ENCODE measurements at places on chromosomes 13 and 19.

DNA sequence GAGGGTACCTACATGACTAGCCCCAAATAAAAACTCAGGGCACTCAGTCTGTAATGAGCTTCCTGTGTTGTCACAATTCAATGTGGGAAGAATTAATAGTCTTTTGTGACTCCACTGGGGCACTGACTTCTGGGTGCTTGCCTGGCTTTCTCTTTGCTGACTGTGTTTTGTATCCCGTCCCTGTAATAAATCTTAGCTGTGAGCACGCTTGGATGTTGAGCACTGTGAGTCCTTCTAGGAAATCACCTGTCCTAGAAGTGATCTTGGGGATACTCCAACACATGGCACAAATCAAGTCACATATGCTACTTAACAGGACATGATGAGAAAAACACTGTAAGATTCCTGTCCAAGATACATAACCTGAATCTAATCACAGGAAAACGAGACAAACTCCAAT lies 83.0 kb downstream of the USP12 start:
- DNase-seq = no peak

GRCh38 chr13:35499676-35500075 lies 23.2 kb upstream of the MAB21L1 start:
- no peak for DNase-seq

GRCh38 chr13:92602560-92602959 lies 624.0 kb upstream of the GPC6 start:
- no peak for DNase-seq

DNA sequence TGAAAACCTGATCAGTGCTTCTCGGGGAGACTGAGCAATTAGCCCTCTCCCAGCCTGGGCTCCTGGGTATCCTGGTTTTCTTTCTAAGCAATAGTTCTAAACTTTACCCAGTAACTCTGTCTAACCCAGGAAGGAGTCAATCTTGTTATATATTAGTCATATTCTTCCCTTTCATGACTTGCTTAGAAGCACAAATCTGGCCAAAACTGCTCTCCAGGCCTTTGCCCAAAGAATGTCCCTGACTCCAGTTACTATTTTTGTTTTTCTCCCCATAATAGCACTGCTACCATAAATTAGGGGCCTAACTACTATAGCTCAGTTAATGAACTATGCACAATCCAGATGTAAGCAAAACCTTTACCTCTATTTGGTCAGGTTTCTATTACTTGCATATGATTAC lies 355.8 kb upstream of the HTR2A start:
- DNase-seq = no peak

DNA sequence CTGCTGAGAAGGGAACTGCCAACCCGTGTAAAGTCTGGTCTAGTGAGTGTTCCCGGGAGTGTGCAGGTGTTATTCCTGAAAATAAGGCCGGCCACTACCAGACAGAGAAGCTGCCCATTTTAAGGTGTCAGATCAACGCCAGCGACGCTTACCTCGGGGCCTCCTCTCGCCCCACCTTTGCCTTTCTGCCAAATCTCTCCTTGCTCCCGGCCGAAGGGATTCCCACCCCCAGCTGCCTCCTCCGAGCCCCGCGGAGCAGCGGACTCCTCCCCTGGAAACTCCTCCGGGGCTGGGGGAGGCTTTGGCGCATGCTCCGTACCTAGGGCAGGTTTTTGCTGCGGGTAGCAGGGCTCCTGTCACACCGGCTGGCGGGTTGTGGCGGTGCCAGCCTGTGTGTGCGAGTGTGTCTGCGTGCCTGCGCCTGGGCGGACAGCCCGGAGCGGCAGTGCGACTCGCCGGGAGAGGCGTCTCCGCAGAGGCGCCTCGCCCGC lies at the start of gene HS6ST3:
Gene HS6ST3 (plus strand): TSS at position 359 of the 491 bp plus-strand sequence.
- no peak for DNase-seq

- no peak for DNase-seq
Observed at GRCh38 chr13:51687947-51688714, 103.9 kb downstream of the WDFY2 start.

DNA sequence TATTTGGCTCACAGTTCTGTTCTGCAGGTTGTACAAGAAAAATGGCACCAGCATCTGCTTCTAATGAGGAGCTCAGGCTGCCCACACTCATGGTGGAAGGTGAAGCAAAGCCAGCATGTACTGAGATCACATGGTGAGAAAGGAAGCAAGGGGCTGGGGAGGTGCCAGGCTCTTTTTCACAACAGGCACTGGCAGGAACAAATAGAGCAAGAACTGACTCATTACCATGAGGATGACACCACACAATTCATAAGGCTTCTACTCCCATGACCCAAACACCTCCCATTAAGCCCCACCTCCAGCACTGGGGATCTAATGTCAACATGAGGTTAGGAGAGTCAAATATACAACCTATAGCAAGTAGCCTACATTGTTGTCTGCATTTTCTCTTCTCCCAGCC lies 522.6 kb downstream of the RFC3 start:
- no peak for DNase-seq

- DNase-seq = peak; percentile 91
Observed at GRCh38 chr19:41353466-41354342, at the start of gene TGFB1. TSS of gene TGFB1 (minus strand) at chr19:41353922. CDS start at chr19:41353044, 878 bp downstream.

GRCh38 chr13:40155201-40155600 lies 499.7 kb downstream of the COG6 start:
- no peak for DNase-seq

GRCh38 chr13:63010072-63010658 lies 1594.5 kb upstream of the PCDH20 start:
- no peak for DNase-seq

DNA sequence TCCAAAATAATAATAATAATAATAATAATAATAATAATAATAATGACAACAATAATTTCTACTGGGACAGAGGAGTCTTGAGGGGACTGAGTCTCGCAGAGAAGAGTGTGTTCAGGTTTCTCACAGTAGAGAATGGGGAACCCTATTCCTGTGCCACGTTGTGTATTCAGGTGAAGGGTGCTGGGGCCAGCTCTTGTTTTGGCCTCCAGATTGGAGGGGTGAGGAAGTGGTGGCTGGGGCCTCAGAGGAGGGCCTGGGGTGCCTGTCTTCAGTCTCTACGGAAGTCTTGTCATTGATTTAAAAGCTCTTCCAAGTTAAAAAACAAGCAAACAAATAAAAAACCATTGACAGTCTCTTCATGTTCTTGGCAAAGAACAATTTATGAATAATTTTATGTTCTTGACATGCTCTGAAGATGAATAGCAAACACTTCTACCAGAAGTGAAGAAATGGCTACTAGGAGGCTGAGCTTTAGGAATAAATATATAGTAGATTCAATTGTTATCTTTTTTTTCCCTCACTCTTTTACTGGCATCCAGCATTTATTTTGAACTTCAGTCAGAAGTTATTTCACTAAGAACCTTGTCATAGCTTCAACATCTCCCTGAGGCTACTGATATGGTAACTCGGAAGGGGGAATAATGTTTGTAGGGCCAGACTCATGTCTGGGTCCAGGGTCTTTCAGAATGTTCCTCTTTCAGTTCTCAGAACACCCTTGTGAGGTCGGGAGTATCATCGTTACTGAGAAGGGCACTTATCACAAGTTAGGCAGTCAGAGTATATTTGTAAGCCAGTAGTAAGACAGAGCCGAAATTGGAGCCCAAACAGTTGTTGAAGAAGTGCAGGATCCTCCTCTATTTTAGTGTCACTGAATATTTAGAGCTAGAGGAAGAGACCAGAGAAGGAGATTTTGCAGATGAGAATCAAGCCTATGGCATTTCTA lies 13.1 kb downstream of the LRCH1 start:
- DNase-seq = no peak

DNA sequence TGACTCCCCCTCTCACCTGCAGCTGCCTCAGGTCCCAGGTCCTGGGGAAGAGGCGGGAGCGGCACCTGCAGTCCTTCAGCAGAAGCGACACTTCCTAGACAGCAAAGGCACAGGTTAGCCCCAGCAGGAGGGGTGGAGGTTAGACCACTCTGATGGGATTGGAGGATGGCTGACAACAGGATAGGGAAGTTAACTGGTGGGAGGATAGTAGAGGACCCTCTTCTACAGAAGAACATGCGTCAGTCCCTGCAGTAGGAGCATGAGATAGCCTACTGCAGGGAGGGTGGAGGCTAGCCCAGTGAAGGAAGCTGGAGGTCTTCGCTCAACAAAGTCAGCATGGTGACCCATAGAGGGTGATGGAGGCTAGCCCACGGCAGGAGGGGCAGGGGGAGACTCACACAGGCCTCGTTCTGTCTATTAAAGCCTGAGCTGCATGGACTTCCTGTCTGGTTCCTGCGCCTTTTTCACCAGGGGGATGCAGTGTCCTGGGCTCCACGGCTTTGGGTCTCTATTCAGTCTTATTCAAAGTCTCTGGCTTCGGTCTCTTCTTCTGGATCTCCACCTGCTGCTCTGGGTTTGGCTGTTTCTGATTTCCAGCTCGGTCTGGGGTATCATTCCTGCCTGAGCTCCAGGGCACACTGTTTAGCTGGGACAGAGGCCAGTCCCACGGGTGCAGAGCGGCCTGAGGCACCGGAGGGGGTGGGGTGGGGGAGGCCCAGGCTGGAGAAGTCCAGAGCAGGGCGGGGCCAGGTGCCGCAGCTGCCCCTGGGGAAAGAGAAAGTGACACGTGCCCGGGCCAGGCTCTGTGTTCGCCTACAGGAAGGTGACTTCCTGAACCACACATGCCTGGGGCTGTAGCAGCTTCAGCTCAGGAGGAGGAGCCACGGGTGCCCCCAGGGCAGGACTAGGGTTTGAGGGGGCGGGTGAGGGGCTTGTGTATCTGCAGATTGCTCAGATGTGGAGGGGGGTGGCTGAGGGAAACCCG lies 7.3 kb downstream of the IFNL3 start:
- no peak for DNase-seq

GRCh38 chr13:33087790-33088189 lies 71.6 kb downstream of the KL start:
- DNase-seq = no peak

DNA sequence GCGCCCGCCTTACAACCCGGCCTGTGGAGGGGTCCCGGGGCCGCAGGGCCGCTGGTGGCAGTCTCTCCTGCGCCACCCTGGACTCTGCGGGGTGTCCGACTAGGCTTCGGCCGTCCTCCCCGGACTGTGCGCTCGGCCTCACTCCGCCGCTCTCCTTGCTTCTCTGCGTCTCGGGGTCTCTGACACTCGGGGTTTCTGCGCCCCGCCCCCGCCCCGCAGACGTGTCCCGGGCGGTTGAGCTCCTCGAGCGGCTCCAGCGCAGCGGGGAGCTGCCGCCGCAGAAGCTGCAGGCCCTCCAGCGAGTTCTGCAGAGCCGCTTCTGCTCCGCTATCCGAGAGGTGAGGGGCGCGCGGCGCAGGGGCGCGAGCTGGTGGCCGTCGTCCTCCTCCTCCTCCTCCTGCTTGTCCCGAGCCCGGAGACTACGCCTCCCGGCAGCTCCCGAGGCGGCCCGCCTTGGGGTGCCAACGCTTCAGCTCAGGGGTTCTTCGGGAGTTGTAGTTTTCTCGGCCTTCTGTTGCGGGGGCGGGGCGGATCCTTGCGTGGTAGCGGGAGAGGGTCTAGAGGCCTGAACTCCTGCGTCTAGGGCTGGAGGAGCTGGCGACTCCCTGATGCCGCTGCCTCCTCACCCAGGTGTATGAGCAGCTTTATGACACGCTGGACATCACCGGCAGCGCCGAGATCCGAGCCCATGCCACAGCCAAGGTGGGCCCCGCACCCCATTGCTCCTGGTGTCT lies 627 bp downstream of the LIN7B start:
- no peak for DNase-seq

DNA sequence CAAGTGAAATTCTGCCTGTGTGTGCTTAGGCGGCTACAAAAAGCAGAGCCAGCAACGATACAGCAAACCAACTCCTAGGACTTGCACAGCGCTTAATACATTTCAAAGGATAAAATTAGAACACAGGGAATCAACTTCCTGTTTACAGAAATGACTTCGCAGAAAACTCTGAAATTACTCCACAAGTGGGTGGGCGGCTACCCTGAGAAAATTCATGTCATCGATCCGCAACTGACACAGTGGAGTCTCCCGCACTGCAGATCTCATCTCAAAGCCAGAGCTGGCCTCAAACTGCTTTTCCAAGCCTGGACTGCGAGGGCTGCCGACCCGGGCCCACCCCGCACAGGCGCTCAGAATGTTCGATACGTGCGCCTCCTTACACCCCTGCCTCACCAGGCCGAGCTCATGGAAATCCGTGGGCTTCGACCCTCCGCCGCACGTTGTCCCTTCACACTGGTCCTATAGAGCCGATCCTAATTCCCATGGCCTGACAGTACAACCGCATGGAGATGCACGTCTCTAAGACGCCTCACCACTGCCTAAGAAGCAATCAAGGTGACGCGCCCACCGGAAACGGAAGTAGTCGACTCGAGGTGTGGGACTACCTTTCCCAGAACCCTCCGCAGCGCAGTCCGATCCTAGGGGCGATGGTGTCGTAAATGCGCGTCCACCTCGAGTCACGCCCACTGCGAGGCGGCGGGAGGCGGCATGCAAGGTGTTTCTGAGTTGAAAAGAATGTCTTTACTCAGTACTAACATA lies at the start of gene ZNF229:
Gene ZNF229 (minus strand): TSS at position 557 of the 759 bp plus-strand sequence. CDS start 5,625 bp downstream, outside the sequence.
- peak; percentile 46 for DNase-seq

GRCh38 chr19:31350693-31351055 lies 1.4 kb upstream of the TSHZ3 start:
- DNase-seq = no peak

DNA sequence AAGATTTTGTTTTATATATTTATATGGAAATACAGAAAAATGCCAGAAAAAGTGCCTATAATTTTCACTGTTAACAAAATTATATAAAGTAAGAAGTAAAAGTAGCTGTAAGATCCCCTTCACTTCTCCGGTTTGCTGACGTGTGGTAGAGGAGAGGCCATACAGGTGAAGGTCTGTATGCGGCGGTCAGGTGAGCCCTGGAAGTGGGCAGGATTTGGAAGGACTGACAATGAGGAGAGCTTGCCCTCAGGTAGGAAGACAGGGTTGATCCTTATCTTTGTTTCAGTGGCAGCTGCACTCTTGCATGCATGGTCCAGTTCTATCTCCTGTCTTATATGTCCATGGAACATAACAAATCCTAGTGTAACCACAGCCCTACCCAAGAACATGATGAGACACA lies 16.9 kb upstream of the TFDP1 start:
- DNase-seq = no peak

DNA sequence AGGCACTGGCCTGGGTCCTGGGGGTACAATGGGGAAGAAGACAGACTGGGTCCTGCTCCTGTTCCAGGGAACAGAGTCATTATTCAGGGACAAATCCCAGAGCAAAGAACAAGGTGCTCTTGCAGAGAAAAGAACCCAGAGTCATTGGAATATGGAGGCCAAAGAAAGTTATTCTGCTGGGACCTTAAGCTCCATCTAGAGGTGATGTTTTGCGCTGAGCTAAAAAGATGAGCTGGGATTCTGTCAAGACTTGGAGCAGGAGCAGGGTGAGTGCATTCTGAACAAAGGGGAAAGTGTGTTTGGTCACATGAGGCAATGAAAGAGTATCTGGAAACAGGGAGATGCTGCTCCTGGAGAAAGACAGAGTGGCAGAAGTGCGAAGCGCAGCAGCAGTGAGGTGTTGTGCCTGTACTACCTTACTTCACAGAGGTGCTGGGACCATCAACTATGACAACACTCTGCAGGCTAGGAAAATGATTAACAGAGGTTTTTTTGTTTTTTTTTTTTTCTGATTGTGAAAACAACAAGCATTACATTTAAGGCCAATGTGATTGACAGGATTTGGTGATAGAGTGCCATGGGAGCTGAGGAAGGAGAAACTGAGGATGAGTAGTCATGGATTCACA lies 95.3 kb upstream of the TNFSF11 start:
- no peak for DNase-seq
